ENCODE measurements at places on chromosomes 4 and X. TPM values are rescaled to one million over a fixed set of nuclear protein-coding genes. Genes with fewer than 3 reads are reported as not detected.

The ANTXR2 gene
- total RNA-seq, result 6.3 TPM

DNA sequence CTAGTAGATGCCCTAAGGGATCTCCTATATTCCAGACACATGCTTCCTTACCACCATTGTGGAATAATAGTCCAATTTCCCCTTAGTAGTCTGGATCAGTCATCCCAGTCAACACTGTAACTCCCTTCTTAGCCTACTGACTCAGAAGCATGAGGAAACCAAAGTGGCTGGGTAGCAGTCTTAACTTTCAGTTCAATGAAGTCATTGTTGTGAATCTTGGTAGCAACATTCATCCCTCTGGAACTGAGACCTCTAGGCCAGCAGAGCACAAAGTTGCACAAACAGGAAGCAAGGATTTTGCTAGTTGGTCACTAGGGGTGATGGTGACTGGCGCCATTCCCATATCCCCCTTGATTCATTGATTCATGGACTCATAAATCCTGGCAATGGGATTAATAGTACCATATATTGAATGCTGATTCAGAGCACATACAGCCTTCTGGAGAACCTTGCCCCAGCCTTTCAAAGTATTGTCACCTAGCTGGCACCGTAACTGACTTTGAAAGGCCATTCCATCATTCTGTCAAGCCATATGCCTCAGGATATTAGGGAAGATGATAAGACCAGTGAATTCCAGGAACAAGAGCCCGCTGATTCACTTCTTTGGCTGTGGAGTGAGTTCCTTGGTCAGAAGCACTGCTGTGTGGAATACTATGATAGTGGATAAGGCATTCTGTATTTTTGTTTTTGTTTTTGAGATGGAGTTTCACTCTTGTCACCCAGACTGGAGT, 19.7 kb upstream of the GPAT3 start:
- no peak for DNase-seq

DNA sequence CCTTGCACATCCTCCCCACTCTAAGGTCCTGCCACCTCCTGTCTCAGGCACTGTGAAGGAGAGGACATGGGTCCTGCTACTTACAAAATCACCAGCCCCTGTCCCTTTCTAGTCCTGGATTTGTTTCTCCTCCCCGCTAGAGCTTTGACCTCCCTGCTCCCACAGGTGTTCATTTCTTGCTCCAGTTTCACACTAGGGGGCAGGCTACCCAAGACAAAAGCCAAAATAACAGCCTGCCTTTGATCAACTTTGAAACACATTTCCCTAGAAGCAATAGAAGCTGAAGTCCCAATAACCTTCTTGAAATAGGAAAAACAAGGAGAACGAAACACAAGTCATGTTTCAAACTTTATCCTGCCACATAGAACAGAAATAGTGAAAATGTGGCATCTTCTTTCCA, 164.4 kb downstream of the QDPR start:
- DNase-seq, result peak; percentile 16

DNA sequence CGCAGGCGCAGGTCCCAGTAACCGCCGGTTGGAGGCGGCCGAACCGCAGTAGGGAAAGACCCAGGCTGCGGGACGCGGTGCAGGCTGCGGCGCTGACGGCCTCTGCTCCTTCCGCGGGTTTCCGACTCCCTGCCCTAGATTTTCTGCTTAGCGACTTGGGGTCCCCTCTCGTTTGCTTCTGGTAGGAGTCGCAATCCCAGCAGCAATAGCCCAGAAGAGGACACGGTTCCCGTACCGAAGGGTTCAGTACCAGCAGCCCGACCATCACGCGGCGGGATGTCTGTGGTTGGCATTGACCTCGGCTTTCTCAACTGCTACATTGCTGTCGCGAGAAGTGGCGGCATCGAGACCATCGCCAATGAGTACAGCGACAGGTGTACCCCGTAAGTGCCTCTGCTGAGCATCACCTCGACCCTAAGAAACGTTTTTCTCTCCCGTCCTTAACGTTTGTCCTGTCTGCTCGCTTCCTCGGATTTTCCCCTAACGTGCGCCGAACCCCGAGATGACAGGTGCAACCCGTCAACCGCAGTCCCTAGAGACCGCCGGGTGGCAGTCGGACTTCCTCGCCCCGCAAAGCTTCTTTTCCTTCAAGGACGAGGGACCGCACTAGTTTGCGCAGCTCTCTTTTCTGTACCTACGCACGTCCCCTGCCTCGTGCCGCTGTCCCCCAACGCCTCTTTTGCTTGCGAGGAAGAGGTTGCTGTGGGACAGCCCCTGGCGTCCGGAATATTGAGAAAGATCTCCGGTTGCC, at the start of gene HSPA4L:
HSPA4L (plus strand) TSS at position 48 of the 751 bp plus-strand sequence; CDS start at position 277, 229 bp downstream.
- peak; percentile 63 for DNase-seq

GRCh38 chr4:98659106-98659592, 738 bp upstream of the TSPAN5 start:
- no peak for DNase-seq
